ENCODE measurements at places on chromosomes 11 and 22.

GRCh38 chr22:35092406-35092805 is 26.4 kb downstream of the ISX start:
- no peak for DNase-seq

GRCh38 chr11:67211656-67212436 is 54.4 kb upstream of the GRK2 start:
- DNase-seq: no peak

GRCh38 chr22:37222440-37222971 is 10.2 kb upstream of the SSTR3 start:
- no peak for DNase-seq

DNA sequence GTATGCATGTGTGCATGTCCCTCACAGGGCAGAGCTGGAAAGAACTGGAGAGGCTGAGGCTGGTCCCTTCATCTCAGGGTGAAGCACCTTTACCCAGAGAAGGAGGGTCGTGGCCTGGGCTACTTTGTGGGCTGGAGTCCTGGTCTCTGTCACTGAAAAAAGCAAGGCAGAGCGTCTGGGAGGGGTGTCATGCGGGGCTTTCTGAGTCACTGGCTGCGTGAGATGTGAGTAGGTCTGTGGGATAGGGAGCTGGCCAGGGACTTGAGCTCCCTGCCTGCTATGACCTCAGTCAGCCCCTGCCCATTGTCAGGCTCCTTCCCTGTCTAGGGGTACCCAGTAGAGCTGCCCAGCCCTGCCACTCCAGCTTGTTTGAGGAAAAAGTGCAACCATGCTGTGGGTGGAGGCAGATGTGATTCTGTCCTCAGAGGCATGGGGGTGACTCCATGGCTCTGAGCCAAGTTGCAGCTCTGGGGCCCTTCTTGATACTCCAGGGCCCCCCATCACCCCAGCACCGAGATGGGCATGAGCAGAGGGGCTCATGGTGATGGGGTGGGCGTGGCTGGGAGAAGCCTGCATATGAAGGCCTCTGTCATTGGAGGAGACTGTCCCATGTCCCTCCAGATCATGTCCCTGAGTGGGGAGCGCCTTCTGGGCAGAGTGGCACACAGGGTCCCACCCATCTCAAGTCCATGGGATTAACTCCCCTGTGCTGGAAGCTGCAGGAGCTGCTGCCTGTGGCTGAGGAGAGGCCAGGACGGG is 27.8 kb downstream of the KCNQ1 start:
- no peak for DNase-seq

DNA sequence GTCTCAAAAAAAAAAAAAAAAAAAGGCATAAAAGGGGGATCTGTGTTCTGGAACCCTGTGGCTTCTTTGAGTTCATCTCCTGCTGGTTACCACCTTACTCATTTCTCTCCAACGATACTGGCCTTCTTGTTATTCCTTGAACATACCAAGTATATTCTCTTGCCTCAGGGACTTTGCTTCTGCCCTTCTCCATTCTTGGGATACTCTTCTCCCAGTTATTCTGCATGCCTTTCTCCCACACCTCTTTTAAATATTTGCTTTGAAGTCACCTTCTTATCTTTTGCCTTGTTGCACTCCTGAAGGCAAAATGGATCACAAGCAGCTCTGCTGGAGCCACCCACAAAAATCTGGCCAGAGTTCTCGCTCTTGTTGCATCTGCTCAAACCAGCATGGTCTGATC is 76.0 kb upstream of the RRM1 start:
- DNase-seq: no peak

- no peak for DNase-seq
Observed at GRCh38 chr22:25514436-25515180, 49.9 kb upstream of the GRK3 start.

- no peak for DNase-seq
Observed at GRCh38 chr11:15145615-15146014, 30.9 kb downstream of the INSC start.

DNA sequence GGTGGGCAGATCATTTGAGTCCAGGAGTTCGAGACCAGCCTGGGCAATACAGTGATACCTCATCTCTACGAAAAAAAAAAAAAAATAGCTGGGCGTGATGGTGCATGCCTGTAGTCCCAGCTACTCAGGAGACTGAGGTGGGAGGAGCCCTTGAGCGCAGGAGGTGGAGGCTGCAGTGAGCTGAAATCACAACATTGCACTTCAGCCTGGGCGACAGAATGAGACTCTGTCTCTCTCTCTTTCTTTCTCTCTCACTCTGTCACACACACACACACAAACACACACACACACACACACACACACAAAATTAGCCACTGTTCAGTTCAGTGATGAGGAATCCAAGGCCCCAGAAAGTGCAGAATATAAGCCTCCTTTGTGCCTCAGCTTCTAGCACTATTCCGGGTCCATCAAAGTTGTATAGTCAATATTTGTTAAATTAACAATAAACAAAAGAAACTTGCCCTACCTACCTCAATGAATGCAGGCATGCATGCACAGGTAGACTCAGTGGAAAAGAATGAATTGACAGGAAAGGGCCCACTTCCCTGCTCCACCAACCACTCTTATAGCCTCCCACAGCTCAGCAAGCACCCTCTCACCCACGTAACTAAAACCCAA is 3.9 kb upstream of the SMIM35 start:
- no peak for DNase-seq

DNA sequence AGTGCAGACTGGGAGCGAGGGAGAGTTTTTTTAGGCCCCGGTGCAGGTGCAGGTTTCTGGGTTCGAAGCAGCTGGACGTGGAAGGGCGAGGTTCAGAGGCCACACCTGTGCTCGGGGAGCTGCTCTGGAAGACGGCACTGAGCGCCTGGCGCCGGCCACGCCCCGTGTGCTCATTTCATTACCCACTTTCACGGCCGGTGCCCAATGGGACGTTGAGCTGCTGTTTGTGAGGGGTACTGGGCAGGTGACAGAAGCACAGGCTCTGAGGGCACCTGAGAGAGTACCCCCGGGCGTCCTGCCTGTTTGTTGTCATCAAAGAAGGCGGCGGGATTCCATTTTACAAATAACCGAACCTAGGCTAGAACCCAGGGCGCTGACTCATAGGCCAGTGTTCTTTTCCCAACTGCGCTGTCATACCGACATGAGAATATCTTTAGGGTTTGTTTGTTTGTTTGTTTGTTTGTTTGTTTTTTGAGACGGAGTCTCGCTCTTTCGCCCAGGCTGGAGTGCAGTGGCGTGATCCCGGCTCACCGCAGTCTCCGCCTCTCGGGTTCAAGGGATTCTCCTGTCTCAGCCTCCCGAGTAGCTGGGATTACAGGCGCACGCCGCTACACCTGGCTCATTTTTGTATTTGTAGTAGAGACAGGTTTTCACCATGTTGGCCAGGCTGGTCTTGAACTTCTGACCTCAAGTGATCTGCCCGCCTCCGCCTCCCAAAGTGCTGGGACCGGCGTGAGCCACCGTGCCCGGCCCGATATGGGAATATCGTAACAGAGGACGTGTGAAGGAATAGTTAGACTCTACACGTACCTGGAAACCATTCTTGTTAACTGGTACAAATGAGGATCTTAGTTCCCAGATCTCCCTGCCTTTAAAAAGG is 16.6 kb upstream of the SPTBN2 start:
- no peak for DNase-seq

DNA sequence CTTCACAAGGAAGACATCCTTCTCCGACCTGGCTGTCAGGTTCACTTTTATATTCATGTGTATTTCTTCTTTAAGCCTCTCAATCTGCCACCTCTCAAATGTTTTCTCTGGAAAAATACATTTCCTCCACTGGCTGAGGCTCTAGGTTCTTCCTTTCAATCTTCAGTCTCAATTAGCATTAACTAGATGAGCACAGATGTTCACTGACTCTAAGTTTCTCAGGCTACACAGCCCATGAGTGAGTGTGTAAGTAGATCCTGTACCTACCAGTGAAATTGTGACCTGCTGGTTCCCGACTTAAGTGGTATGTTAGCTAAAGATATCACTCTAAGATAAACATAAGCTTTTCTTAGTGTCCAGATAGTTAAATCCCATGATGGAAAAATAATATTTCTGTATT is 206.9 kb downstream of the ADAMTS15 start:
- DNase-seq: peak; percentile 80

GRCh38 chr11:90218606-90219005 is 4.2 kb downstream of the CHORDC1 start:
- DNase-seq: no peak

- DNase-seq: no peak
Observed at GRCh38 chr11:59011655-59012397, 72.5 kb downstream of the GLYATL1 start.

DNA sequence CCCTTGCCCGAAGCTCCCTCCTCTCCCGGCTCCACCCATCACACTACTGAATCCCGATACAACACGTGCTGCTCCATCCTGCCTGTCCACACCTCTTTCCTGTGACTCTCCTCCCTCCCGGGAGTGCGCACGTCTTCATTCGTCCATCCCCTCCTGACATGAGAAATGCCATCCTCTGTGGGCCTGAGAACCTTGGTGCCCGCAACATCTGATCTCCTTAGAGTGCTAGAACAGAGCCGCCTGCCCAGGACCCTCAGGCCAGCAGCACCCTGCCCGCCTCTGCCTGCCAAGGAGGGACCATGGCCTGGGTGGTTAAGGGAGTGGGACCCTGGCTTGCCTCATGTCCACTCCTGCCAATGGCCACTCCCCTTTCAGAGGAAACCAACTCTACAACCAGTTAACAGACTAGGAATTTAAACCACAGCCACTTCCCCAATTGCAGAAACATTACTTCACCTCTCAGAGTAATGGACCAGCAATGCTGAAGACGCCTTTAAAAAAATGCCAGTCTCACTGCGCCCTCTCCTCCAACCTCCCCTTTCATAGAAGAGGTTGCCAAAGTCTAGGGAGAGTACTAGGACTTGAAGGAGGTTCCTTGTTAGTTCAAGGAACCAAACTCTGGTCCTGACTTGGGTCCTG is 466.3 kb downstream of the OPCML start:
- DNase-seq: no peak

GRCh38 chr11:71563406-71563805 is 2.0 kb upstream of the KRTAP5-10 start:
- no peak for DNase-seq

GRCh38 chr22:41447435-41448188 is 1.0 kb upstream of the TOB2 start:
- DNase-seq: no peak

GRCh38 chr22:19710769-19711106 is 3.6 kb upstream of the SEPTIN5 start:
- DNase-seq: no peak

GRCh38 chr22:24326266-24326665 is 55.6 kb downstream of the SPECC1L start:
- DNase-seq: no peak

DNA sequence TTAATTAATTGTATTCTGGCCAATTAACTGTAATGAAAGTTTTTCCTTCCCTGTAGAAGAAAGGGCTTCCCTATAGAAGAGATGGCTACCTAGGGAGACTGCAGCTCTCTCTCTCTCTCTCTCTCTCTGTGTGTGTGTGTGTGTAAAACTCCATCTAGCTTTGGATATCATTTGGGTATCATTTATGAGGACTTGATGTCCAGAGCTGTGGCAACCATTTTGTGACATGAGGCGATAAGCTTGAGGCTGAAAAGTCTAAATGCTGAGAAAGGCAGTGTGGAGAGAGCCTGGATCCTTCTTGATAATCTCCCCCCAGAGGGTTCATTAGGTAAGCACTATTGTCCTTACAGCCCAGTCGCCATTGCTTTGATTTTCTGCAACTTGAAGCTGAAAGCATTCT is 30.7 kb upstream of the RASD2 start:
- no peak for DNase-seq

- DNase-seq: no peak
Observed at GRCh38 chr11:24521601-24522000, 24.7 kb downstream of the LUZP2 start.

DNA sequence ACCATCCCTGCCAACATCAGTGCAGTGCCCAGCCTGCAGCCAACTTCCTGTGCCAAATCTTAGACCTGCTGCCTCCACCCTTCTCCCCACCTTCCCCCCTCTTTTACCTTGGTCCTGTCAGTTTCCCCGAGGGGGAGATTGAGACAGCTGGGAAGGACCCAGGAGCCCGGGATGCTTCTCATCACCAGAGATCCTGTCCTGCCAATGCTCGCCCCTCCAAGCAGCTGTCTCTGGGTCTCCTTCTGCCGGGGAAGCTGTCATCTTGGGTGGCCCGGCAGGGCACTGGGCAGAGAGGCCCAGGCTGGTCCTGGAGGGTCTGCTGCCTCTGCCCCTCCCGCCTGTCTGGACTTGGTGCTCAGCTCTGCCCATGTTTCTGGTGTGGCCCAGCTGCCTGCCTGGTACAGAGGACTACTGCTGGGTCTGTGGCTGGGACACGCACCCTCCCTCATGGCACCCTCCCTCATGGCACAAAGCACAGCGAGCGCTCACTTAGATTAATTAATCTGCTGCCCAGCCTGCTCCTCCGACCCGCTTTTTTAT is 60.4 kb upstream of the THY1 start:
- DNase-seq: no peak

GRCh38 chr11:75238595-75239440 is 1.8 kb upstream of the TPBGL start:
- no peak for DNase-seq

DNA sequence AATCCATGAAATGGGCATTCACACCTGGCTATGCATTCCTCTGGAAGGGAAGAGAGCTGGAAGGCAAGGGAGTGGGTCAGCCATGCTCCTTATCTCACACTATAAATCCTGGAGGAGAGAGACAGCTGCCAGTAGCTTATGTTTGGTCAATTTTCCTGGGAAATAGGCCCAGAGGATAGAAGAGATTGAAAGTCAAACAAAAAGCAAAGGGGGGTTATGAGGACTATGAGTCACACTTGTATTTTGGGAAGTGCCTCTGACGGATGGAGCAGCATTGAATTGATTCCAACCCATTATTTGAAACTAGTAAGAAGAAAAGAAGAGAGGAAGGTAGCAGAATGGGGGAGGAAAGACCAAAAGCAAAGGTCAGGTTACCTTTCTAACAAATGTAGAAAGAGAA is 25.0 kb downstream of the SNX19 start:
- DNase-seq: no peak

DNA sequence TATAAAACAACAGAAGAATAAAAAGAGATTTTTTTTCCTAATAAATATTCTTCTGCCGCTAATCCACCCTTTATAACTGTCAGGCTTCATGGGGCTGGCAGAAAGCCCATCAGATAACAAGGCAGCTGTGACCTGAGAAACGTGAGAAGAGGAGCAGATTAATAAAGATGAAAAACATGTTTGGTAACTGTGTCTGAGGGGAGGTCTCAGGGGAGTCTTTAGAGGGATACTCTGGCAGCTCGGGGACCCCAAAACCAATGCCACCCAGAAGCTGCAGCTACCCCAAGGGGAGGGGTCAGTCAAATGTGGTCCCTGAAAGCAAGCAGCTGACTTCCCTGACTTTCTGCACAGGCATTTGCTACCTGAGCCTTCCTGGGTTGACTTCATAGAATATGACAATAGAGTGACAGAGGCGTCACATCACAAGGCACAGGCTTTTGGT is 48.4 kb upstream of the POU2AF1 start:
- DNase-seq: peak; percentile 87
